ENCODE measurements at places on chromosomes 1 and 21.

DNA sequence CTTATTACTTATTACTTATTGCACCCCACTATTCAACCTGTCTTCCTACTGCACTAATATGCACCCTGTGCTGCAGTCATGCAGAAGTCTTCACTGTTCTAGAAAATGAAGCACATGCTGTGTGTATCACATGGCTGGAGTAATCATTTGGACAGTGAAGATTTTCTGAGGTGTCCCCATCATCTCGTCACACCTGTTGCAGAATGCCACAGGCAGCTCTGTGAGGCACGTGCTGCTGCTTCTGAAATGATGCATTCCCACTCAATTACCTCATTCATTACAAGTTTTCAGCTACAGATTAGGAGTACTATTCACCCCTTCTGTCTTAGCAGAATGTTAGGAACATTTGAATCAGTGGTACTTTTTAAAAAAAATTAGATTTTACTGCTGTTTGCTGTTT lies 325.7 kb upstream of the ST6GALNAC5 start:
- DNase-seq: no peak

DNA sequence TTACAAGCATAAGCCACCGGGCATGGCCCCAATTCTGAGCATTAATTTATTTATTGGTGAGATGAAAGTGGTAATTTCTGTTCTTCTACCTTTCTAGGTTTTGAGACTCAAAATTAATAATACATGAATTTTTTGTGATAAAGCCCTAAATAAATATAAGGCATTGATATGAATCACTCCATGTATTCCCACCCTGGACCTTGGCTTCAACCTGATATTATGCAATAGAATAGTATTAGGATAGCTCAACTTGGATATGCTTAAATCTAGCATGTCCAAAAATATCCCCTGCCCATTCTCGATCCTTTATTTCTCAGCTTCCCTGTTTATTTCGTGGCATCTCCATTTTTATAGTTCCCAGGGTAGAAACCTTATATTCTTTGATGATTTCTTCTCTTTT lies 2.5 kb downstream of the AGL start:
- peak; percentile 26 for DNase-seq

GRCh38 chr1:163395790-163396189 lies 74.0 kb downstream of the NUF2 start:
- peak; percentile 2 for DNase-seq

GRCh38 chr1:15584489-15585363 lies at the start of gene AGMAT:
TSS of gene AGMAT (minus strand) at chr1:15585051. CDS start at chr1:15584967, 84 bp downstream.
- peak; percentile 35 for DNase-seq

- no peak for DNase-seq
Measured at GRCh38 chr1:7007902-7008301, 222.6 kb downstream of the CAMTA1 start.

GRCh38 chr1:205056188-205056611 lies 13.2 kb downstream of the CNTN2 start:
- DNase-seq: no peak

GRCh38 chr1:185157599-185158412 lies 839 bp downstream of the SWT1 start:
- DNase-seq: peak; percentile 21

- DNase-seq: no peak
Measured at GRCh38 chr1:117416004-117416403, 48.8 kb downstream of the MAN1A2 start.

DNA sequence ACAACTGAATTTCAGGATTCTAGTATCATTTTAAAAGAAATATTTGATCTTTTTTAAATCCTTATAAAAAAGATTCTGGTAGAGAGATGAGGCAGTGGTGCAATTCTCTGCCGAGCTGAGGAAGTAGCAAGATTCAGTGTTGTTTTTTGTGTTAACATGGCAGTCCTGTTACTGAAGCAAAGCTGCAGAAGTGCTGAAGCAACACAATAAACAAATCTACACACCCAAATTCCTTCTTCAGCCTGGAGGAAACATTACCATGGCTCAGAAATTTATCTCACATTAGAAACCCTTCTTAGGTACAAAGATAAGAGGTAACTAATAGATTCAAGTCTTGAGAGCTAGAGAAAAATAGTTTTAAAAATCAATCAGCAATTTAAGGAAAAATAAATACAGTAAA lies 216.0 kb downstream of the DENND1B start:
- peak; percentile 28 for DNase-seq

DNA sequence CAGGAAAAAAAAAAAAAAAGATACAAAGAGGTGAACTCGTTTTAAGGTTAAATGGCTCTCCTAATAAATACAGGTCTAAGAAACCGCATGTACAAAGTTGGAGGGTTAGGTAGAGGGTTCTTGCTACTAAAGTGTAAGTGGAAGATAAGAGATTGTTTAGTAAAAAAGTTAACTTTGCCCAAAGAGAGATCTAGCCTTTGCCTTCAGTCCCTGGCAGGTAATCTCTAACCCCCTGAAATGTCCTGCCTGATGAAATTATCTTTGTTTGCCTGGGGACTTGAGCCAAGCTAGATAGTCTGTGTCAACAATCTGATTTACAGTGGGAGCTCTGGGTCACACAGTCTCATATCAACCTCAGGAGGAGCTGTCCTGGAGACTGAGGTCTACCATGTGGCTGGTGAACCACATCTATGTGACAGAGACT lies 57.6 kb downstream of the TRIM33 start:
- DNase-seq: no peak

GRCh38 chr1:180249725-180250498 lies 19.8 kb downstream of the LHX4 start:
- DNase-seq: no peak

GRCh38 chr1:181043025-181043888 lies 9.5 kb downstream of the MR1 start:
- DNase-seq: peak; percentile 47

- DNase-seq: no peak
Measured at GRCh38 chr1:3846541-3846940, 10.5 kb downstream of the CEP104 start.

- DNase-seq: no peak
Measured at GRCh38 chr1:225479341-225479740, 51.5 kb upstream of the LBR start.

DNA sequence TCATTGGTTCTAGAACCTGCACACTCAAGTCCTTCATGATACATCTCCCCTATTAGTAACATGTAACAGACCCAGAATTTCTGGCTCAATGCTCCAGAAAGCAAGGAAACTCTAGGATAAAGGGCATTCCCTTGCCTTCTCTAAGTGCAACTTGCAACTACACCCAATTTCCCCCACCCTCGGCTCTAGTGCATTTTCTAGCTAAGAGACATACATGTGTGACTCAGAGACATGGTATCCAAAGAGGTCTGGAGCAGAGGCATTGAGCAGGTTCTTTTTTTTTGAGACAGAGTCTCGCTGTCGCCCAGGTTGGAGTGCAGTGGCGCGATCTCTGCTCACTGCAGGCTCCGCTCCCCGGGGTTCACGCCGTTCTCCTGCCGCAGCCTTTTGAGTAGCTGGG lies 132.9 kb downstream of the ZC3H11B start:
- DNase-seq: peak; percentile 29

DNA sequence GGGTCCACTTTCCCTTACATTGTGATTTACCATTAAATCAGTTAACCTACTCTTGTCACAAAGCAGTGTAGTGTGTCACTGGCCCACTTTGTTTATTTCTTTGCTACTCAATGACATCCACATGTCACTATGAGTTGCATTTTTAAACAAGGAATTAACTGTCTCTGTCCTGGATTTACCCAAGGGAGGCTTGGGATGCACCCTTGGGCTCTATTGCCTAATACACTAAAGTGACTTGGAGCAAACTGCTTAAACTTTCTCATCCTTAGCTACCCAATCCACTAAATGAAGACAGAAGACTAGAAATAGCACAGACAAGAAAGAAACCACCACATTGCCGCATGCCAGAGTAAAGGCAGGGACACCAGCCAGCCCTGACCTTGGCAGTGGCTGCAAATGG lies 136.2 kb upstream of the TIAM1 start:
- no peak for DNase-seq

DNA sequence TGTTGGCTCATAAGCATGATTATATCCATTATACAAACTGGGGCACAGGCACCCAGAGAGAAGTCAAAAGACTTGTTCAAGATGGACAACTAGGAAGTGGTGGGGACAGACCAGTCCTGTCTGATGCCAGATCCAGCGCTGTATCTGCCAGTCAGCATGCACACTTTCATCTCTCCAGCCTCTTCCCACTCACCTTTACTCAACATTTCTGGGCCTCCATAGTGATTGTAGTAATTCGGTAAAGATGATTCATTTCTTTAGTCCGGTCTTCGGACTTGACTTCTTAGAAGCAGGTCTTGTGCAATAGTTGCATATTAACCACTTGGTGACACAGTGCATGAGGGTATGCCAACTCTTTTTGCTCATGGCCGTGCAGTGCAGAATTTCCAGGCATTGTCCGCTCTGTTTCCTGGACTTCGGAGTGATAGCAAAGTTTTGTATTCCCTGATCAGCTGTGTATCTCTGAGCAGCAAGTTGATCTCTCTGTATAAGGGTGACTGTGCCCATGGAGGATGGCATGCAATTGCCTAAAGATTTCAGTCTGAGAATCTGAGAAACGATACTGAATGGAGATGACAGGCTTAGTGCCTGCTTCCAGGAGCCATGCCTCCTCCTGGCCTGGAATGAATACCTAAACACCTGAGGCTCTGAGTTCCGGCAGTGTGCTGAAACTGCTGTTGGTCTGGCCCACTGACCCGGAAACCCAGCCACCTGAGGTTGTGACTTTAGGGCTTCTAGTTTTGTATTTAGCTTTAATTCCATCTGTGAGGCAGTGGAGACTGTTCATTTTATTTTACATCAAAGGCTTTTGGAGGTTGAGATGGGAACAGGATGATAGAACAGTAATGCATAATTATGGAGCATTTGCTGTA lies 39.0 kb downstream of the GALNT2 start:
- peak; percentile 89 for DNase-seq

DNA sequence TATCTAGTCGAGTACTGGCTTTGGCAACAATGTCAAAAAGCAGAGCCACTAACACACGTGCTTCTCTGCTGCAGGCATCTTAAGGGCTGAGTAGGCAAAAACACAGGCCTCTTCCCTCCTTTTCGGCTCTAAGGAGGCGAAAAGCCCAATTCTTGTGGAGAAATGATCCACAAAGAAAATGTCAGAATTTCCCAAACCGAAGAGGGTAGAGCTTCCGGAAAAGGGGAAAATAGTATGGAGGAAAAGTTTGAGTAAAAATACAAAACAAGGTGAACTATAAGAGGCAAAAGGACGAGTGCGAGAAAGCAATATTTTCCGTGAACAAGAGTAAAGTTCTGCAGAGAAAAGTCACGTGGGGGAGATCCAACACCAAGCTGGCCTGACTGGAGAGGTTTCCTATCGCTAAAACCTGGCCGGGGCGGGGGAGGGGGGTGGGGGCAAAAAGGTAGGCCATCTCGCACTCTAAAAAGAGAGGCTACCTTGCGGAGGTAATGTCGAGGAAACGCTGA lies 551 bp downstream of the ZRANB2 start:
- no peak for DNase-seq

DNA sequence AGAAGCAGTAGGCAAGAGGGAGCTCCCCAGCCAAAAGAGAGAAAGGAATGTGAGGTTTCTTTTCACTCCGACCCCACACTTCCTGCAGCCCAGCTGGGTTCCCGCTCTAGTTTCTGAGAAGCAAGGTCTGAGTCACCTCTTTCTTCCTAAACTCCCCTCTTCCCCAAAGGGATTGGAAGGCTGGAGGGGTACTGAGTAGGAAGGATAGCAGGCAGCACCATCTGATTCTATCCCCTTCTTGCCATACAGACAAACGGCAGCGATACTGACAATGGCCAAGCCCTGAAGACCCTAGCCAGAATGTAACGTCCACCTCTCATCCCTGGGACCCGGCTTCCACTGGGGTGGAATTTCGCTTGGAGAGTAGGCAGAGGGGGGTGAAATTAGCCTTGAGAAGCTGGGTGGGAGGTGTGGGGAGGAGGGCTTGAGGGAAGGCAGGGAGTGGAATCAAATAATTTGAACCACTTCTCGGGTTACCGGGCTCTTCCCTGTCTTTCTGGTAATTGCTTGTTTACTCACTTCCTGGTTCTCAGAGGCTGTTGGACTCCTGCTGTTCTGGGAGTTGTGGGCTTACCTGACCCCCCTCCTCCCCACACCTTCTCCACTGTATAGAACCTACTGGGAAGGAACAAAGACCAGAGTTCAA lies 13.2 kb downstream of the IER5 start:
- DNase-seq: peak; percentile 79

DNA sequence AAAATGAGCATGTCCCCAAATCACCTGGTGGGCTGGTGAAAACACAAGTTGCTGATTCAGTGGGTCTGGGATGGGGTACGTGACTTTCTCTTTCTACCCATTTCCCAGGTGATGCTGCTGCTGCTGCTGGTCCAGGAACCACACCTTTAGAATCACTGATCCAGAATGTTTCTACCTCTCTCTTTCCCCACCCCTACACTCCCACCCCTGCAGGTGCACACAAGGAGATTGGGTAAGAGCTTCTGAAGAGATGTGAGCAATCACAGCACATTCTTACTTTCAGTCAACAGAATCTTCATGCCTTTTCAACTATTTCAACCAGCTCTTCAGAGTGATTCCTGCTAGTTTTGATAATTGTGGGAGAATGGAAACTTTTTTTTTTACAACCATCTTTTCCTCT lies 130.9 kb downstream of the LMX1A start:
- no peak for DNase-seq

DNA sequence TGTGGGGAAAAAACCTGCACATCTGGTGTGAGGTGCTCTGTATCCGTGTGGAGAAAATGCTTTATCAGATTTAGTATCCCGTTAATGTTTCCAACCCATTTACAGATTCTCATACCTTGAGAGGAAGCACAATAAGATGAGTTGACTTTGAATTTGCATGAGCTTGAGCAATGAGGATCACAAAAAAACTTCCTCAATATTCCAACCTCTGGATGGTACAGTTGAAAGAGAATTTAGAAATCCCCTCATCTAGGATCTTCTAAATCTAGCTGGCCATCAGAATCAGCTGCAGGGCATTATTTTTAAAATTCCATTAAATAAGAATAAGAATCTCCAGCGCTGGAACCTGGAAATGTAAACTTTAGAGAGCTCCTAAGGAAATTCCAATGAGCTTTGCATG lies 82.5 kb upstream of the NR5A2 start:
- DNase-seq: no peak

DNA sequence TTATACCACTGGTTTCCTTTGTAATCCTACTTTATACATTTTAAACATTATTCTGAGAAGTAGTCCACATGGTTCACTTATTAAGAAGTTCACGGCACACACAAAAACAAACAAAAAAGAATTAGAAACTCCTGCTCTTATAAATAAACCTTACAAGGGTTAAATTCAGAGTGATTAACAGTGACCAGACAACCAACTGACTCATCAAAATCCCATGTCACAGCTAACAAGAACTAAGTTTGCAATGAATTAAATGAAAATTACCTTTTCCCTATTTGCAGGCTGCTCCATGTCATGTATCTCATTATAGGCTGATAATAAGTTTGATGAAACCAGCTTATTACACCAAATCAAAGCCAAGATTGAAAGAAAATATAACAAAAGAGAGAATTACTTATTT lies 77.5 kb downstream of the PUM1 start:
- peak; percentile 57 for DNase-seq

GRCh38 chr21:38664315-38664714 lies 141.4 kb upstream of the ETS2 start:
- DNase-seq: no peak

- DNase-seq: no peak
Measured at GRCh38 chr1:228162286-228163006, 3.2 kb upstream of the IBA57 start.

GRCh38 chr1:25564777-25565574 lies 21.6 kb downstream of the LDLRAP1 start:
- peak; percentile 57 for DNase-seq

Measured in iris pigment epithelial cell (primary cell).